ENCODE measurements at places on chromosomes 4 and X.

- no peak for DNase-seq
These were observed 52.9 kb downstream of the SLC7A11 start for GRCh38 chr4:138189206-138189605.

GRCh38 chrX:31708116-31708515 lies 636.3 kb upstream of the FTHL17 start:
- no peak for DNase-seq

- DNase-seq, result no peak
These were observed 54.8 kb upstream of the GEMIN8 start for GRCh38 chrX:14084466-14084865.

GRCh38 chrX:136030303-136031191 lies 45.3 kb downstream of the SLC9A6 start:
- no peak for DNase-seq

DNA sequence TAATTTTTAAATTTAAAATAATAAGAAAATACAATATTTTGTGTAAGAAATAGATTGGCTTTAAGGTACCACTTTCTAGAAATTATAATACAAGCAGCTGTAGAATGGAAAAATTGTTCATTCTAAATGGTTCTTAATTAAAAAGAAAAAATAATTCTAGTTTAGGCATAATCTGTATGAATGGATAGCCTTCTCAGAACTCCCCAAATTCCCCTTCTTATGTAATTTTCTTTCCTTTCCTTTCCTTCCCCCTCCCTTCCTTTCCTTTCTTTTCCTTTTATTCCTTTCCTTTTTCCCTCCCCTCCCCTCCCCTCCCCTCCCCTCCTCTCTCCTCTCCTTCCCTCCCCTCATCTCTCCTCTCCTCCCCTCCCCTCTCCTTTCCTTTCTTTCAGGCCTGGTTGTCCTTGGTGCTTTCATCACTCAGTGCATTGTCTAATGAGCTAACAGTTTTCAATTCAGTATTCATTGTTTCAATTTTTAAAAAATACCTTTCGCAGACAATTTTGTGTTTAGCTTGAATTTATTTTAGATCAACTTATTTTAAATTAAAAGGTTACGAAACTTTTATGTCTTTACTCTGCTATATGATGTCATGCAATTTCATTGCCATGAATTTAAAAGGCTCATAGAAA lies 28.8 kb downstream of the LRIT3 start:
- DNase-seq, result no peak

- no peak for DNase-seq
These were observed 69.3 kb downstream of the BMP2K start for GRCh38 chr4:78845472-78845871.

DNA sequence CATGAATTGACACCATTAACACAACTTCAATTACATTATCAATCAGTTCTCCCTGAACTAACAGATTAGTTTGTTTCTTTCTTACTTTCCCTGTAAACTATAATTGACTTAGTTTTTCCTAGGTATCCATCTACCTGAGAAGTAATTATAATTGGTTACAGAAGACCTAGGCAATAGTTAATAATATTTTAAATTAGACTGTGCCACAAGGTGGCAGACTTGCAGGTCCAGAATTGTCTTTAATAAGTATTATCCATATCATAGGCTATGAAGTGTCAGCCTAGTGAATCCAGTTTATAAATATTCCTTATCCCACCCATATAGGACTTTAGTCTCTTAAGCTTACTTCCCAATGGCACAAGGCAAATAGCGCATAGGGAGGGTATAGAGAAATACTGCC lies 48.9 kb upstream of the FAM47B start:
- DNase-seq, result no peak

GRCh38 chr4:51923343-51923742 lies 80.4 kb downstream of the DCUN1D4 start:
- DNase-seq, result no peak

GRCh38 chr4:142351958-142352357 lies 494.1 kb downstream of the INPP4B start:
- DNase-seq, result no peak

GRCh38 chrX:41602816-41603345 lies 85.9 kb upstream of the GPR34 start:
- DNase-seq, result no peak
